ENCODE measurements at places on chromosomes 13 and 19. TPM values are rescaled to one million over a fixed set of nuclear protein-coding genes. Genes with fewer than 3 reads are reported as not detected.

- H3K4me1 ChIP-seq = no peaks in the 10 kb centered on the region
- H3K36me3 ChIP-seq = no peaks in the 10 kb centered on the region
- H3K4me3 ChIP-seq = no peak overlapping the region
- H3K27ac ChIP-seq = no peak overlapping the region
- H3K27me3 ChIP-seq = no peaks in the 10 kb centered on the region
These were observed 12.2 kb downstream of the ZSCAN22 start for GRCh38 chr19:58338825-58339558.

The ZNF628 gene
- 4.7 TPM for total RNA-seq

The CYP2S1 gene
- total RNA-seq = 8.5 TPM

DNA sequence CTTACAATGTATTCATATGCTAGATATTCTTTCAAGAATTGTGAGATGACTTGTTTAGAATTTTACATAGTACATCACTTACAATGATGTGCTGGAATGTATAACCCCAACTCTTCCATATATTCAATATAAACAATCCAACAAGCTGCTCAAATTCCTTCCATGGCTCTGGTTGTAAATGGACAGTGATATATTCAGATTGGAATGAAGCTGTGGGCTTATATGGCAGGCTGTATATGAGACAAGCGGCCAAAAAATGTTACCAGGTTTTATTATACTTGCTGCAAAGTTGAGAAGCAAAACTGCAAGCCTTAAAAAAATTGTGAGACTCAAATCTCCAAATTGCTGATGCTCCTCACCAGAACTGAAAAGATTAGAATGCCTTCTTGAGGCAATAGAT, 83.6 kb upstream of the KLF12 start:
- no peaks in the 10 kb centered on the region for H3K27me3 ChIP-seq
- no peaks in the 10 kb centered on the region for H3K4me1 ChIP-seq
- no peak overlapping the region for H3K27ac ChIP-seq

DNA sequence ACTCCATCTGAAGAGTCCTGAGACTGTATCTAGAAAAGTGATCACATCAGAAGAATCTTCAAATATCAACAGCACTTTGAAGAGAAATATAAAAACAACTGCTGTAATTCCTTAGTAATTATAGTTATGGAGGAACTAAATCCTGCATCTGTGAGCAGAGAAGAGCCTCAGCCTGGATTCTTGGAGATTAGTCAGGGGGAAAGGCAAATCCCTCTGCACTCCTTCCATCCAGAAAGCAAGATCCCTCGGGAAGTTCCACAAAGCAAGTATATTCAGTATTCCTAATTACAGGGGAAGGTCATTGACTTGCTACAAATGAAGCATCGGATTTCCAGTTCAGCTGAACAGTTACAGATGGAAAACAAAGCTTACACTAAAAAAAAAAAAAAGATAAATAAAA, 256.6 kb upstream of the IPO5 start:
- no peak for DNase-seq
- no peak overlapping the region for H3K27ac ChIP-seq
- H3K4me1 ChIP-seq = no peaks in the 10 kb centered on the region
- no peak overlapping the region for H3K4me3 ChIP-seq

The OVOL3 gene
- total RNA-seq = not detected

- no peaks in the 10 kb centered on the region for H3K4me1 ChIP-seq
- H3K27ac ChIP-seq = no peak overlapping the region
- no peak overlapping the region for H3K4me3 ChIP-seq
- no peaks in the 10 kb centered on the region for H3K36me3 ChIP-seq
These were observed 743.8 kb upstream of the SLC10A2 start for GRCh38 chr13:103810026-103810425.

- no peak for DNase-seq
- H3K4me3 ChIP-seq = no peak overlapping the region
- no peaks in the 10 kb centered on the region for H3K27me3 ChIP-seq
These were observed 166.4 kb upstream of the SOX1 start for GRCh38 chr13:111900390-111901131.

The SPACA6 gene
- total RNA-seq = 6.9 TPM

- peaks cover 59% of the 10 kb centered on the region for H3K27me3 ChIP-seq
- DNase-seq = no peak
- H3K36me3 ChIP-seq = no peaks in the 10 kb centered on the region
- H3K27ac ChIP-seq = no peak overlapping the region
- H3K4me3 ChIP-seq = no peak overlapping the region
These were observed 16.1 kb downstream of the ERFL start for GRCh38 chr19:41911889-41912731.

Data from hepatocyte (in vitro differentiated cells).